HCEC 1CT (cell line): ENCODE measurements at places on chromosomes 3 and 15.

- no peak for DNase-seq
These were observed 139.3 kb downstream of the ZNF609 start for GRCh38 chr15:64599716-64600115.

GRCh38 chr15:42849836-42850235 is 70.7 kb downstream of the TTBK2 start:
- no peak for DNase-seq

DNA sequence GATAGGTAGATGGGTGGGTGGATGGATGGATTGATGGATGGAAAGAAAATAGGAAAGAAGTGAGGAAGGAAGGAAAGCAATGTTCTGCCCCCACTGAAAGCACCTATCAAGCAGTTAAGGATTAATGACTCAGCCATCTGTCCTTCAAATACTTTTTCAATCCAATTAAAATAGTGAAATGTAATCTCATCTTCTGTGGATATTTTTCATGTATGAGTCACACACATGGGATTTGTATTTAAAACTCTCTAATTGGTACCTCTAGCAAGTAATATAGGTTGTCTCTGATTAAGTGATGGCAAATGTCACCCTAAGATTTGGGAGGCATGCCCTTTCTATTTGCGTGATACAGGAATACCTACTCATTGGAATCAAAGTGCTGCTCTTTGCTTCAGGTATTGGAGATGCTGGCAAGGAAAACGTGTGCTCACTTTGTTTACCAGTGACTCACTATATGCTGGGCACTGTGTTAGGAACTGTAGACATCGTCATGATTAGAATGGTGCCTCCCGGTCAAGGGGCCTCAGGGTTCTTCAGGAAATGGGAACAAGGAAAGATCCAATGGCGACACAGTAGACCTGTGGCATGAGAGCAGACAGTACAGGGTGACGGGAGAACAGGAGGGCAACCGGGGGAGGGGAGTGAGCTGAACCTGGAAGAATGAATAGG is 230.1 kb downstream of the CLSTN2 start:
- no peak for DNase-seq

GRCh38 chr3:13857702-13858380 is 22.0 kb downstream of the WNT7A start:
- no peak for DNase-seq

GRCh38 chr3:143881095-143881494 is 32.8 kb upstream of the SLC9A9 start:
- no peak for DNase-seq

DNA sequence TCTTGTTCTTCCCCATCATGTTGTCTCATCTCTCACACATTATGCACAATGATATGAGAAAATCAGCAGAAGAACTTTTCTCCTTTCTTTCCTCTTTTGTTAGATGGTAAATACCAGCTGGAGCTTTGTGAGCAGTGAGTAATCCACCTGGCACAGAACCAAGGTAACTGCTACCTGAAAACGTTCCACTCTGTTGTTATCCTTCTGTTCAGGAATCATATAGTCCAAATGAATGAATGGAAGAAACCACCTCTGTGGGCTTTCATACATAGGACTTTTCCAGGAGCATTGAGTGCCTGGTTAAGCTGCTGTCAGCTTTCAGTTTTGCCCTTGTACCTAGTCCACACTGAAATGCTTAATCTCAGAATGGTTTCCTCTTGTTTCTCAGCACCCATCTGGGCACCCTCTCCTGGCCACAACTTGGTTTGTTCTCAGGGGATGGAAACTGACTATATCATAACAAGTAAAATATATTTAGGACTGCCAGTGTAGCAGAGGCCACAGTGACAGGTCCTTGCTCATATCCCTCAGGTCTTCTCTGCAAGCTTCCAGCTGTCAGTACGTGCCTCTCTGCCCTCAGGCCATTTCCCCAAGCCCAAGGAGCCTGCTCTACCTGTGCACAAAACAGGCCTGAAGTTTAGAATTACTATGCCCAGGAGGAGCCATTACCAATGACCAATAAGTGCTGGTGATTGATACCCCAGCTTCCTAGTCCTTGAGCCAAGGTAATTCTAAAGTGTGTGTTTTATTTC is 23.5 kb upstream of the SLC4A7 start:
- DNase-seq = peak; percentile 26

DNA sequence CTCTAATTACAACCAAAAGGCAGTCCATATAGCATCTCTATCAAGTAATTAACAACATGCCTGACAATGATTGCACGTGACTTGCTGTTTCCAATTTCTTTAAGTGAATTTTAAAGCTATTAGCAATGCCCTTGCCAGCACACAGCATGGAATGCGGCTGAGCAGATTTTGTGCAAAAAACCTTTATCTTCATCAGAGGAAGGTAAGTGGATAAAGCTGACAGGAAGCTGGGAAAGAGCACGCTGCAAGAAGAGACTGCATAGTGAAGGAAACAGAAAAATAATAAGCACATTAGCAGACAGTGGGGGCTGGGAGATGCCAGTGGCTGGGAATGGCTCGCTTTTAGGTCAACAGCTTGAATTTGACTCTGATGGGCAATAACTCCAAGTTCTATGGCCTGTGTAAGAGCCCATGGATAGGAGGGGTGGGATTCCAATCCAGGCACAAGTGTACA is 138.8 kb downstream of the PDZRN3 start:
- DNase-seq = no peak

- no peak for DNase-seq
These were observed 532.2 kb downstream of the NTRK3 start for GRCh38 chr15:87724330-87724729.

DNA sequence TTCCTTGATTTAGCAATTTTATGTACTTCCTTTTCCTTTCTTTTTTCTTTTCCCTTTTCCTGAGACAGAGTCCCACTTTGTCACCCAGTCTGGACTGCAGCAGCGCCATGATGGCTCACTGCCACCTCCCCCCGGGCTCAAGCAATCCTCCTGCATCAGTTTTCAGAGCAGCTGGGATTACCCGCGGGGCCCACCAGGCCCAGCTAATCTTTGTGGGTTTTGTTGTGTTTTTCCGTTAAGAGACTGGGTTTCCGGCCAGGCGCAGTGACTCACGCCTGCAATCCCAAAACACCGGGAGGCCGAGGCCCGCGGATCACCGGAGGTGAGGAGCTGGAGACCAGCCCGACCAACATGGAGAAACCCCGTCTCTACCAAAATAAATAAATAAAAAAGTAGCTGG is 17.7 kb downstream of the GOLGA8S start:
- no peak for DNase-seq

GRCh38 chr15:27989838-27990237 is 109.3 kb downstream of the OCA2 start:
- no peak for DNase-seq

DNA sequence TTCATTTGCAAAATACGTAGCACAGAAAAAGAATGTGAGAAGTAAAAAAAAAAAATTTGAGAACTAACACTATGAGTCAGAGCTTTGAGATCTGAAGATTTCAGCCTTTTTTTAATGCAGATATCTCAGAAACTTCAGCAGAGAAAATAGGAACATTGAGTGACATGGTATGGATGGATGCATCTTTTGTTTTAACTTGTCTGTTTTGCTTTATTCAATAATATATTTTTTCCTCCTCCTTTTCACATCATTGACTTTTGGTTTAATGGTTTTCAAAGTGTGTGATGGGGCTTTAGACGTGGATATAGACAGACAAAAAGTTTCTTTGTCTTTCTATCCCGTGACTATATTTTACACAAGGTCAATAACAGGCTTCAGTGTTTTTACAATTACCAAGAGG is 426.7 kb upstream of the FRG2C start:
- no peak for DNase-seq

- no peak for DNase-seq
These were observed 230.8 kb upstream of the MCTP2 start for GRCh38 chr15:94000606-94001005.

- DNase-seq = no peak
These were observed 186.7 kb upstream of the GADL1 start for GRCh38 chr3:31081018-31081662.

DNA sequence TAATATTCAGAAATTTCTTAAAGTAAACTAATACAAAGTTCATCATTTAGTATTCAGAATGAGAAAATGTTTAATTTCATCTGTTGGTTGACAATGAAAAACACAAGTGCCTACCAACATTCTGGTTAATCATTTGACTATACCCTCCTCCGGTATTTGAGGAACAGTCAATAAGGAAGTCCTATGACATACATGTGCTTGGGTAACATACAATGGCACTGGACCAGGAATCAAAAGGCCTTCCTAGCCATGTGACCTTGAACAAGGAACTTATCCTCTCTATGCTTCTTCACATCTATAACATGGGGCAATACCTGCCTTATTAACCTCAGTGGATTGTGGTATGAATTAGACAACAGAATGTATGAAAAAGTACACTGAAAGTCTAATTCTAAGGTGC is 65.8 kb downstream of the ZNF280D start:
- DNase-seq = no peak

GRCh38 chr3:40780291-40780924 is 255.6 kb downstream of the ZNF621 start:
- peak; percentile 7 for DNase-seq

DNA sequence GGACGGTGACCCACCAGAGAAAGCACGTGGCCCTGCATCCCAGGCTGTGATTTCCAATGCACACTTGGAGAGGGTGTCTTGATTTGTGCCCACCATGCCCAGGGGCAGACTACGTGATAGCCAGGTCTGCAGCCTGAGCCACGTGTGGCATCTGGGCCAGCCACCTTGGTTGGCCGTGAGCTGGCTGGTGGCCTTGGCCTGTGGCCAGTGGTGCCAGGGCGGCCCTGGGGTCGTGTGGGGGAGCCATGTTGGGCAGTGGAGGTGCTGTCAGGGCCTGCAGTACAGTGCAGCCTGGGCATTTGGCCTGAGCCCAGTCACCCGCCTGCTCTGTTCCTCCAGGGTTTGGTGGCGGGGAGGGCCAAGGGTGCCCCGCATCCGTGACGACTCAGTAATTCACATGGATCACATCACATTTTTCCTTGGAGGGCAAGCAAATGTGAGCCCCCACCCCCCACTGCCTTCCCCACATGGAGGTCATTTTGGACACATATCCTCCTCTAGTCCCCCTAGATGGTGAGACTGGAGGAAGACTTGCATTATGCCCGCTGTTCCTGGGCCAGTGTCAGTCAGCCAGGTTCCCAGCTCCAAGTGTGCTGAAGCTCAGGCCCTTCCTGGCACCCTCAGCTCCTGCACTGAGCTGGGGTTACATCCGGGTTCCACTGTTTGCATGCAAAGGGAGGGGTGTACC is 201.4 kb downstream of the UBE3A start:
- DNase-seq = no peak
